ENCODE measurements at places on chromosomes 1 and 21.
A peak's percentile ranks its signal among the peaks of the same experiment; 100 is the strongest.

DNA sequence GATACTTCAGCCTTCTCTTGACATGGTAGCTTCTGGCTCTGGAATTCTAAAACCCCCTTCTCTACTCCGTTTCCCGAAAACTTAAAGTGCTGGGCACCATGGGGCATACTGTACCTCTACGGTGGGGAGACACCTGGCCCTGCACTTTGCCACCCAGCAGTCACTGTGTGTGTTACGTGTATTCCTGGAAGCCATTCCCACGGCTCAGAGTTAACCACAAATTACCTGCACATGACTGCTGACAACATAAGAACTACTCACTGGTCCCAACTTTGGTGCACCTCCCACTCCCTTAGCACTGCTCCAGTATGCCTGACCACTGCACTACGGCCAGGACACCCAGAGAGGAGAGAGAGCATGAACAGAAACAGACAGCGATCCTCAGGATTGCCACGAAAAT lies 29.4 kb upstream of the TMPRSS2 start:
- DNase-seq = no peak

DNA sequence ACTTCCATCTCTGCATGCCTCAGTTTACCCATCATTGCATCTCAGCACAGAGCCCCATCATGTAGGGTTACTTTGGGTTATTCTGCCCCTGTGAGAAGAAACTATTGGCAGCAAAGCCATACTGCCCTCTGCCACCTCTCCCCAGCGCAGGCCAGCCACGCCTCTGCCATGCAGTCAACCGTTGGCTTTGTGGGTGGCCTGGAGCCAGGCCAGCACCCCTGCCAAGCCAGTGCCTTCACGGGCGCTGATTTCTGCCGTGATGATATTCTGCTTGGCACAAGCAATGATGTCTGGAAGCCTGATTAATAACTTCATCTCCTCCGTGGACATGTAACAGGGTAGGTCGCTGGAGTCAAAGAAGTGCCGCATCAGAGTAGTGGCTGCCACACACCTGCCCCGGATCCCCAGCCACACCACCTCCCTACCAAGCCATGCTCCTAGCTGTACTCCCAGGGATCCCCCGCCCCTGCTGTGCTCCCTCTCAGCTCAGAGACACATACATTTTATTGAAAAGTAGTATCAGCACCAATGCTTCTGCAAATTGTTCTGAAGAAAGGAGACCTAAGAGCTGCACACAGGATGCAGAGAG lies 15.0 kb upstream of the CEP85 start:
- DNase-seq = no peak

- DNase-seq = peak; percentile 40
Observed at GRCh38 chr1:13733711-13734110, 33.7 kb downstream of the PRDM2 start.

DNA sequence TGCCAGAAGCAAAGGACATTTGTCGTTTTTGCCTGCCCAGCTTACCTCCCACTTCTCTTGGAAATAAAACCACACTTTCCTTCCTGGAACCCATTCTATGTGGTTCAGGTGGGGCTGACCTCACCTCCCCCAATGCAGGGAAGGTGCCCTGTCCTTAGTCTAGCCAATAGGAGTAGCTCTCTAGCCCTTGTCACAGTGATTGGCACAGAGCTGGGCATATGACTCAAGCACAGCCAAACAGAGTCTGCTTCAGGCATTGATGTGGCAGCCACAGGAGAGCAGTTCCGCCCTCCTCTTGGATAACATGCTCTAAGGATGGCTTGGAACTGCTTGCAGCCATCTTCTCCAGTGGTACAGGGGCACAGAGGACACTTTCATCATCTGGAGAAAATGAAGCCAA lies 134.0 kb downstream of the LRIG2 start:
- no peak for DNase-seq

- no peak for DNase-seq
Observed at GRCh38 chr21:45570071-45570470, 27.8 kb upstream of the SLC19A1 start.

DNA sequence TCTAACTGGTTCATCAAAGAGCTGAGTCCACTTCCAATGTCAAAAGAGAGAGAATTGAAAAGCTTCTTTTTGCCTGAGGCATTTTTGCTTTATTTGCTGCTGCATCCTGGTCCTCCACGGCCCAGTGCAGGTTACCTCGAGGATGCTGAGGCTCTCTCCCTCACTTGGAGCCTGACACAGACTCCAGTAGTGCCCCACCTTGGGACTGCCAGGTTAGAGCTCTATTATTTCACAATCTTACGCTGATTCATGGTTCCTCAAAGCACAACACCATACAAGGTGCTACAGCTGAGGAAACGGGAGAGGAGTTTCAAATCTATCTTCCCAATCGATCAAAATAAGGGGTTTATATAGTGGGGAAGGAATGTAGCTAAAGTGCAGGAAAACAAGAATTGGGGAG lies 13.6 kb upstream of the PLPPR4 start:
- no peak for DNase-seq

- no peak for DNase-seq
Observed at GRCh38 chr1:54296666-54297065, 96.7 kb downstream of the MRPL37 start.

- no peak for DNase-seq
Observed at GRCh38 chr1:209648346-209648745, 3.9 kb downstream of the LAMB3 start.
